ENCODE measurements at places on chromosomes 5 and 9.

GRCh38 chr5:68962757-68963484 lies 130.9 kb upstream of the SLC30A5 start:
- no peak for DNase-seq

GRCh38 chr5:142658278-142658677 lies 27.6 kb downstream of the FGF1 start:
- DNase-seq: no peak

- no peak for DNase-seq
These were observed 1069.9 kb downstream of the EFNA5 start for GRCh38 chr5:106600803-106601202.

GRCh38 chr5:143176048-143176447 lies 227.4 kb downstream of the NR3C1 start:
- DNase-seq: no peak

GRCh38 chr9:14133394-14133793 lies 180.5 kb downstream of the NFIB start:
- DNase-seq: no peak

DNA sequence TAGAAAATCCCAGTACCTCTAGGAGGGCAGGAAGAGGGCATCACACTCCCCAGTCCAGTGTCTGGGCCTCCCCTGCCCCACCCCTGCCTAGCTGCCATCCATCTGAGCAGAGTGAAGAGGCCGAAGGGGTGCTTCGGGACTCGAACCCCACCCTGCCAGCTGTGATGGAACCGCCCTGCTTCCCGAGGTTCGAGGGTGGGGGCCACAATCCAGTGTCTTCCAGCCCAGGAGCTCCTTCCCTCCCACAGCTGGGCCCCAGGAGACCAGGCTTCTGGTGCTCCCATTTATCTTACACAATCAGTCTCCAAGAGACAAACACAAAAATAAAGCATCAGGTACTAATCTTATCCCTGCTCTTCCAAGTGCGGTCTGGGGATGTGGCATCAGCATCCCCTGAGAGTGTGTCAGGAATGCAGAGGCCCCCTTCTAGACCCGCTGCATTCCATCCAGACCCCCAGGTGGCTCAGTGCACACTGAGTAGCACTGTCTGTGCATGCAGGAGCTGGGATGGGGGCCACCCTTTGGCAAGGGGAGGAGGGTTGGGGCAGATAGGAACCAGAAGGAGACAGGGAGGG lies 122.8 kb upstream of the TBC1D2 start:
- no peak for DNase-seq
